ENCODE measurements at places on chromosomes 12 and 14.
A peak's percentile ranks its signal among the peaks of the same experiment; 100 is the strongest.

- no peak for DNase-seq
Observed at GRCh38 chr12:23704992-23705943, 244.2 kb downstream of the SOX5 start.

DNA sequence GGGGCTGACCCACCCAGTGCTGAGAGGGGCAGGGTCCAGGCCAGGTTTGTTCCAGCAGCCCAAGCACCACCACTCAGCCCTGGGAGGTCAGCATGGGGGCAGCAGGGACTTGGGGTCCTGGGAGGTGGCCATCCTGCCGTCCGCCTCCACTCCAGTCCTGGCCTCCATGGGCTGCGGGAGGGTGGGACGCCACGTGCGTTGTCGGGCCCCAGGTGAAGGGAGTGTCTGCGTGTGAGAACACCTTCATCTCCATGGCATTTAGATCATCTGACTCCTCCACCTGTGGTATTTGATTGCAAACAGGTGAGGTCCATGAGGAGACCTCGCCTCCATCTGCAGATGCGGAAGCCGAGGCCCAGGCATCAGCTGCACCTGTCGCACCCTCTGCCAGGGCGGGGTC, 44.1 kb downstream of the FBRSL1 start:
- DNase-seq: no peak

- DNase-seq: peak; percentile 47
Observed at GRCh38 chr14:106268013-106268727, 741.8 kb downstream of the TMEM121 start.

DNA sequence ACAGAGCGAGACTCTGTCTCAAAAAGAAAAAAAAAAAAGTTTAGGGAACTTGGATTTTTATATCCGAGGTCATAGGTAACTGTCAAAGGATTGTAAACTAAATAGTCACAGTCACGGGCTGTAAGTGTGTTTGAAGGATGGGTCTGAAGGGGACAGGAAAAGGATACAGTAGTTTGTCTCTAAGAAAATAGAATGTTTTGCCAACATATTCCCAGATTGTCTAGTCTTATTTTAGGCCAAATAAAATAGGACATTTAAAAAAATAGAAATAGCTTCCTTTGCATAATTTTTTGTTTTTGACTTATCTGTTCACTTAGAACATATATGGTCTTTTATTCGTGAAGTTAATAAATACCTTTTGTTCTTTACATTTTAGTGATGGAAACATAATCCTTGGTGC, 24.2 kb upstream of the REP15 start:
- DNase-seq: no peak

DNA sequence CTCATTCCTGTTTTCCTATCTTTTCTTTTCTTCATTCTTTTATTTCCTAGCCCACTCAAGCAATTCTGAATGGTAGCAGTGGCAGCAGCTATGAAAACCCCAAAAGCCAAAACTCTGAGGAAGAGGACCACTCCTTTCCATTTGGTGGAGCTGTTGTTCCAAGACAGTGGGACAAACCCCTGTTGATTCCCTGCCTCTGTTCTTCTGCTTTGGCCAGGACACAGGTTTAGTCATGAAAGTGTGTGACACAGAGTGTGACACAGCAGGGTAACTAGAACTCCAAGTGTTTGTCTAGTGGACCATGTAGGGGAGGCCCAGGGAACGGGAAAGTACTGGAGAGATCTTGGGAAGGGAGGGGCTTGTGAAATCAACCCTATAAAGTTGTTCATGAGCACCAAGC, 71.1 kb downstream of the PTCSC3 start:
- no peak for DNase-seq

DNA sequence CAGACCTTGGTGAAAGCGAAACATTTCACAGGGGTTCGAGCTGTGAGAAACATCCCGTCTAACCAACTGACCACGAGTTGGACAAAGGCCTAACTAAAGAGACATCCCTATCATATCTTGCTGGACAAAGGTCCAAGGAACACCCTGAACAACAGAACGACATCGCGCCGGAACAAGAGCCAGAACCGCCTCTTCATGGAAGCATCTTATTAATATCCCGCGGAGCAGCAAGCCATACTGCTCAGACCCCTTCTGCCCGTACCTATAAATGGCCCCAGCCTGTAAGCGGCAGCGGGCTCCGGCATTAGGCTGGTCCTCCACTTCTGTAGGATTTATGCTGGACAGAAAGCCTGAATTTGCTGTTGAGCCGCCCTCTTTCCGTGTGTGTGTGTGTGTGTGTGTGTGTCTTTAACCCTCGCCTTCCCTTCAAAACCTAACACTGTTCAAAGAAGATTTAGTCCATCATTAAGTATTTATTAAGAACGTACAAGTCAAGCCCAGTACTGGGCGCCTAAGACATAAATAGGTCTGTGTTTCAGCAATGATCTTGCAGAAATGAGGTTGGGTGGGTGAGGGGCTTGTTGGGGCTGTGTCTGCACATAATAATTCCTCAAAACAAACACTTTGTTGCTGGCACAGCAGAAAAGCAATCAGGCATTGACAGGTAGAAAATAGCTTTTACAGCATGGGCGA, 1.9 kb downstream of the SLC6A15 start:
- peak; percentile 31 for DNase-seq

DNA sequence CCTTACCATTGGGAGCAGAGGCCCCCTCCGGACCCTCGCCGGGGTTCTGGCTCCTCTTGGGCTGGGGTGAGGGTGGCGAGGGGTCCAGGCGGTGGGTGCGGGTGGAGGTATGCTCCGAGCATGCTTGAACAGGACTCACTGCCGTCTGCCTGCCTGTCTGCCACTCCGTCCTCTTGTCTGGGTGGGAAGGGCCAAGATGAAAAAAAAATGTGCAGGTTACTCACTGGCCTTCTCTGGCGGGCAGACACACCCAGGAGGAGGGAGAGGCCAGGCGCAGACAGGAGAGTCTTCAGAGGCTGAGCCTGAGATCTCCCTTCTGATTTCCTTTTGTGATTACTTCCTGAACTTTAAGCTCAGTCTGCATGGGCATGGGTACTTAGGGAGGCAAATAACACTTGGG, 76.1 kb downstream of the STON2 start:
- peak; percentile 82 for DNase-seq

GRCh38 chr14:76977793-76978720, 50.5 kb downstream of the IRF2BPL start:
- peak; percentile 41 for DNase-seq

DNA sequence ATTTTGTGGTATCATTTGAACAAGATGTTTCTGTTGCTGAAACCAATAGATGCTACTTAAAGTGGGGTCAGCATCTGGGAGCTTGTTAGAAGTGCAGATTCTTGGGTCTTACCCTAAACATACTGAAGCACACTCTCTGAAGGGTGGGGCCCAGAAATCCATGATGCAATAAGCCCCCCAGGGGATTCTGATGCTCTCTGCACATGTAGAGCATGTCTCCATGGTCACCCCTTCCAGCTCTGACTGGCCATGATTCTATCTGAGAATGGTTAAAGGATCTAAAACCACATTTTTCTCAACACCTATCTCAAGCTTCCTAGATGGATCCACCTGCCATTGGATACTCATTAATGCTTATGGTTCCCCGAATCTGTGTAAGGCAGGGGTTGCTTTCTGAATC, 20.4 kb downstream of the JDP2 start:
- no peak for DNase-seq

- no peak for DNase-seq
Observed at GRCh38 chr12:120774169-120774916, 48.7 kb downstream of the ACADS start.

DNA sequence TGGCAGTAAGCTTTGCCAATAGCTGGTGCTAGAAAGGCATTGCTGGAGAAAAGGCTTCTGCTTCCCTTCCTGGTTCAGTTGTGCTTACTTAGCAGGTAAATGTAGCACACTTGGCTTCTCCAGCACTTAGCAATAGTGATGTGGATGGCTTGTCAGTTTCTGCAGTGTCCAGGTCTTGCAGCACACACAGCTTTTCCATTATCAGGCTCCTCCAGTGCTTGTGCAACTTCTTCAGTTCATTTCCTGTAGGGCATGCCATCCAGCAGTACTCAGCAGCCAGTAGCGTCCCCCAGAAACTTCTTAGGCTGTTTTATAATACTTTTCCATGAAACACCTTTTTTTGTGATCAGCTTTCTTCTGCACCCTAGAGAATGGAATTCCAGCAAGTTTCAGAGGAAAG, 154.6 kb downstream of the SLC6A15 start:
- DNase-seq: no peak

All from stomach (tissue), 19 donors.